Amygdala (tissue), 56 donors: ENCODE measurements at places on chromosomes 5 and 9.

DNA sequence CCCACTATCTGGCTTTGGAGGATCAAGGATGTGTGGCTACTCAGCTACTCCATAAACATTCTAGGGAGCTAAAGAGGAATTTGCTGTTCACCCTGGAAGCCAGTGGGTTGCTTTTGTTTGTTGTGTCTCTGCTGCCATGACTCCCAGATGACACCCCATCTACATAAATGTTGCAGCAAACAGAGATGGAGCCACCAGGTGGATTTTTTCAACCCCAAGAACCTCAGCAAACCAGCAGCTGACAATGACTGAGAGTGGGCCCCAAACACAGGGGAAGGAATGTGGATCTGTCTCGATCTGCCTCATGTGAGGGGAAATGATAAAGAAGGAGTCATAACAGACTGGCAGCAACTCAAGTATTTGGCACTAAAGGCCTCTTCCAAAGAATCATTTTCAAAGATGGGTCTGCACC lies 132.7 kb upstream of the TNC start:
- DNase-seq = no peak

DNA sequence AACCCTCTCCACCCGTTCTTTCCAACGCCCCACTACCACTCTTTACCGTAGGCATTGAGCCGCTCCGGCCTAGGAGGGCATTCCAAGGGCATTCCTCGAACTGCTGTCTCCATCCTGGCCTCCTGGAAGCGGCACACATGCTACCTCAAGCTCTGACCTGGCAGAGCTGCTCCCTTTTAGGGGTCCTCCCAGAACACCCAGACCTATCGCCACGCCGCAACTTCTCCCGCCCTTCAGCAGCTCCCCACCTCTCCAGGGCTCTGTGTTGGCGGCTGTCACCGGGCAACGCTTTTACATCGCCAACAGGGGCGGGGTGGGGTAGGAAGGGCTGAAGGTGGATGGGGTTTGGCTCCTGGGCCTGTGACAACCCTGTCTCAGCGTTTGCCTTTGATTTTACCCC lies 4.6 kb upstream of the MYORG start:
- DNase-seq = no peak

DNA sequence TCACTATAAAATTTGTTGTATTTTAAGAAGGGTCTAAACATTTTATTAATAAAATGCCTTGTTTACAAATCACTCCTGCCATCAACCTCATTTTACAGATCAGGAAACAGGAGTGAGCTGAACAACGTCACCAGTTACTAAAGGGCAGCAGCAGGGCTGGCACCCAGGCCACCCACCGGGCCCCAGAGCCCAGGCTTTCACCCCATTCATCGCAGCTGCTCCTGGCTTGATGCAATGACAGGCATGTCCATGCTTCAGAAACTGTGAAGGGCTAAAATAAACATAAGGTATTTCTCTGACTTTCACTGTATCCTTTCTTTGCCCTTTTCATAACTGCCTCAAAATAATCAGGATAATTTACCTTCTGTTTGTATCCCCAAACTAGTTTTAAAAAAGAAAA lies 18.1 kb downstream of the MED27 start:
- DNase-seq = no peak

DNA sequence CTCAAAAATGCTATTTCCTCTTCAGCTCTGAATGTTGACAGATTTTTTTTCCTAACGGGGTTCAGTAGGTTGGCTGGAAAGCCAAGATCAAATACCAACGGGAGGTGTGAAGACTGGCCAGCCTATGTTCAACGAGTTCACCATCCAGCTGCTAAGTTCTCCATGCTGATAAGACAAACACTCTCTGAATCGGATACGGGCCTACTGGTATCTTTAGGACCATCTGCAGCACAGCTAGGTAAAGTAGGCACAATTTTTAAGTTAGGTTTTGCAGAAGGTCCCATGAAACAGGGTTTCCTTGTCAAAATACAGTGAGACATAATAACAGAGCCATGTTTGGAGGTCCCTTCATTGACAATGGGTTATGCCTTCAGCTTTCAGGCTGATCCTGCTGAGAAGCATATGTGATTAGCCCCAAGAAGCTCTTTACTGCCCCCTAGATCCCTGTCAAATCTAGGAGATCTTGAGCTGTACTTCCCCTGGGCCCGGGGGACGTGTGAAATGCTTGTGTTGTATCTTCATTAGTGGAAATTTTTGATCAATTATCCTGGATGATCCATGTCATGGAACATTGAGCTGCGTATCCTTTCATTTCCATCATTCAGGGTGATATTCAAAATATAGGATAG lies 60.6 kb downstream of the PGM5 start:
- DNase-seq = no peak

GRCh38 chr9:136051837-136052471 lies 43.1 kb downstream of the NACC2 start:
- peak; percentile 76 for DNase-seq

- DNase-seq = no peak
Measured at GRCh38 chr5:141223112-141223783, at the start of gene PCDHB14. Gene PCDHB14, plus strand, starts transcription at chr5:141223343. Its CDS starts 163 bp downstream, at chr5:141223506.

DNA sequence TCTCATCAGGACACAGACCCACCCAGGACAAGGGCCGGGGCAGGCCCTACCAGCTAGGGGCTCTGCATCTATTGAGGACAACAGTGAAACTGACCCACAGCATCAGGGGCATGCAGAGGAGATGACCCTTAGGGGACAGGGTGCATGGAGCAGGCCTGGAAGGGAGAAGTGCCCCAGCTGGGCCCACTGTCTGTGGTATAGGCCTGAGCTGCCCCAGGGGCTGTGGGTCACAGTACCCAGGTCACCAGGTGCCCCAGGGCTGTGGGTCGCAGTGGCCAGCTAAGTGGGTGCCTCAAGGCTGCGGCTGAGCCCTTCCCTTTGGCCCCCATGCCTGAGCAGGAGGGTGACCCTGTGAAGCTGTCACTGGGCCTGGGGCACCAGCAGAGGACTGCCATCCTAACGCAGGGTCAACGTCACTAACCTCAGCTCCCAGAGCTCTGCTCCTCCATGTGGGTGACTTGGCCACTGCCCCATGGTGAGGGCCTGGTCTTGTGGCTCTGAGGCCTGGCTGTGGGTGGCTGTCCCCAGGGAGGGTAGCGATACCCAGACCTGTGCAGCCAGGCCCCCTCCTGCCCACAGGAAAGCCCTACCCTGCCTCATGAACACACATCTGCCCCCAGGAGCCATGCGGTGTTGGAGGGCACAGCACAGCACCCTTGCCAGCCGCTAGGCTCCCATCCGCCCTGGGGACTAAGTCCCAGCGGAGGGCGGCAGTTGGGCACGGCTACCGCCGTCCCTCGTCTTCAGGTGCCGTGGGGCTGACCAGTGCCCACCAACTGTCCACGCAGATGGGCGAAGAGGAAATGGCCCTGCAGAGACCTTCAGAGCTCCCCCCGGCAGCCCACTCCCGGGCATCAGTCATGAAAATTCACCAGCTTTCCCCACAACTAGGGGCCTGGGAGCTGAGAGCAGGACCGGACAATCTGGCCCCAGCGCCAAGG lies 4.9 kb downstream of the EDF1 start:
- DNase-seq = no peak

DNA sequence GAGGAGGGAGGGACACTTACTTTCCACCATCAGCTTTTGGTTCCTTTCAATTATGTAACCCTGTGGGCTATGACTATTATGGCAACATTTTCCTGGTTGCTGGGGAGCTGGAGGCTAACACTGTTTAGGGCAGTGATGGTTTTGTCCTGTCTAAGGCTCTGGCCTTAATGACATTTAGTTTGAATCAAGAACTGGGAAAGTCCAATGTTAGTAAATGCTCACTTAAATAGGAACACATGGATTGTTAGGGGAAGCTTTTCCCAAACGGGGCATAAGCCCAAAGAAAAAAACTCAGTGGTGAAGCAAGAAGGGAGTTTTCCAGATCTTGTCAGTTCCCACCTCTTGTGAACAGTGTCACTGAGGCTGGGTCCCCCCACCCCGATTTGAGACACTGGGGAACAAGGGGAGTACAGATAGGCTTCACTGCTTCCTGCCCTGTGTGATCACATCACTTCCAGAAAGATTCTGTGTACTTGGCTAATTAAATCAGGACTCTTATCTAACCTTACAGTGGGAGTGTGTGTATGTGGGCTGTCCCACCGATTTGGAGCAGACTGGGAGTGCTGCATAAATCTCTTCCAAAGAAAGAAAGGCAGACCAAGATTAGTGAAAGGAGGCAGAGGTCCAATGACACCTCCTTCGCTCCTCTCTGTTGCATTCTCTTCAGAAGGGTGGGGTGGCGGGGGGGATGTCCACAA lies 206.4 kb downstream of the PTTG1 start:
- DNase-seq = no peak

DNA sequence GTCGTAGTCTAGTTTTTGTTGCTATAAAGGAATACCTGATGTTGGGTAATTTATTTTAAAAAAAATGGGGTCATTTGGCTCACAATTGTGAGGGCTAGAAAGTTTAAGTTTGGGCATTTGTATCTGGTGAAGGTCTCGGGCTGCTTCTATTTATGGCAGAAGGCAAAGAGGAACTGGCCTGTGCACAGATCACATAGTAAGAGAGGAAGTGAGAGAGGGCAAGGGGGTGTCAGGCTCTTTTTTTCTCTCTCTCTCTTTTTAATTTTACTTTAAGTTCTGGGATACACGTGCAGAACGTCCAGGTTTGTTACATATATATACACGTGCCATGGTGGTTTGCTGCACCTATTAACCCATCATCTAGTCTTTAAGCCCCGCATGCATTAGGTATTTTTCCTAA lies 453.3 kb downstream of the DIRAS2 start:
- DNase-seq = no peak

GRCh38 chr9:129068990-129069861 lies 11.7 kb upstream of the DOLPP1 start:
- peak; percentile 14 for DNase-seq

DNA sequence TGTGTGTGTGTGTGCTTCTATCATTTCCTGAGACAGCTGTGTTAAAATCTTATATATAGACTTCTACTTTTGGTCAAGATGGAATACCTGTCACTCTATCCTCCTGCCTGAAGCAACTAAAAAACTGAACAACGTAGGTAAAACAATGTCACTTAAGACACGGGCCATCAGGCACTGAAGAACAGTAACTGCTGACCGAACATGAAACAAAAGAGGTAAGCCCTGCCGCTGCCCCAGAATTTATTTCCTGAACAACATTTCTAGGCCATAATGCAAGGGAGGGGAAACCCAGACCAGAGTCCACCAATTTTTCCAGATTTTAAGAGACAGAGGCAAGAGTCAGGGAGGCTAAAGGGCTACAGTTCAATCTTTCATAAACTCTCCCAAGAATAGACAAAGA lies 156.0 kb downstream of the CDC42SE2 start:
- DNase-seq = no peak

- DNase-seq = no peak
Measured at GRCh38 chr5:7261049-7261448, 134.9 kb upstream of the ADCY2 start.

- no peak for DNase-seq
Measured at GRCh38 chr5:127700237-127700766, 2.9 kb upstream of the CCDC192 start.

GRCh38 chr9:8168916-8169438 lies 369.4 kb upstream of the DMAC1 start:
- DNase-seq = no peak

DNA sequence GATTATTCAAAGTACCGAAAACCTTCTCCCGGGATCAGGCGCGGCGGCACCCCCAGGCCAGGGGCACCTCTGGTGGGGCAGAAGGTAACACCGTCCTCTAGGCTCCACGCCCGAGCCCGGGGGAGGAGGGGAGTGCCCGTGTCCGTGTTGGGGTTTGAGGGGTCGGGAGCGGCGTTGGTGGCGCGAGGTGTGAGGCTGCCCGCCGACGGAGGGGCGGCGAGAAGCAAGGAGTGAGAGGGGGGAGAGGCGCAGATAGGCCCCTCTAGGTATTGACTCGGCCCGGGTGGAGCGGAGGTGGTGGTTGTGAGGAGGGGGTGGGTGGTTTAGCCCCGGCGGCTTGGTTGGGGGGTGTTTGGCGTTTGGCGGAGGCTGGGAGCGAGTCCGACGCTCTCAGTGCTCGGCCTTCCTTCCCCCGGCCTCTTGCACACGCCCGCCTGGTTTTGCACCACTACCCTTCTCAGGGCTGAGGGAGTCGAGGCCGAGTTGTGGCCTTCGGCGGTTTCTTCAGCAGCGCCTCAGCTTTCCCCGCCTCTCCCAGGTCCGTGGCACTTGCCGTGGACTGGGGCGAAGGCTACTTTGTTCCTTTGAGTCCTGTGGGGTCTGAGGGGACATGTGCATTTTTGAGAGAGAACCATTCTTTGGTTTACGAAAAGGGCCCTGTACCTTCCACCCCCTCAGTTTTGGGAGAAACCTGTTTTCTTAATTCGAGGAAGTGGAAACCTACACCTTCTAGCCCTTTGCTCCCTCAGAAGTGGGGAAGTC lies 450 bp downstream of the GPBP1 start:
- DNase-seq = no peak

DNA sequence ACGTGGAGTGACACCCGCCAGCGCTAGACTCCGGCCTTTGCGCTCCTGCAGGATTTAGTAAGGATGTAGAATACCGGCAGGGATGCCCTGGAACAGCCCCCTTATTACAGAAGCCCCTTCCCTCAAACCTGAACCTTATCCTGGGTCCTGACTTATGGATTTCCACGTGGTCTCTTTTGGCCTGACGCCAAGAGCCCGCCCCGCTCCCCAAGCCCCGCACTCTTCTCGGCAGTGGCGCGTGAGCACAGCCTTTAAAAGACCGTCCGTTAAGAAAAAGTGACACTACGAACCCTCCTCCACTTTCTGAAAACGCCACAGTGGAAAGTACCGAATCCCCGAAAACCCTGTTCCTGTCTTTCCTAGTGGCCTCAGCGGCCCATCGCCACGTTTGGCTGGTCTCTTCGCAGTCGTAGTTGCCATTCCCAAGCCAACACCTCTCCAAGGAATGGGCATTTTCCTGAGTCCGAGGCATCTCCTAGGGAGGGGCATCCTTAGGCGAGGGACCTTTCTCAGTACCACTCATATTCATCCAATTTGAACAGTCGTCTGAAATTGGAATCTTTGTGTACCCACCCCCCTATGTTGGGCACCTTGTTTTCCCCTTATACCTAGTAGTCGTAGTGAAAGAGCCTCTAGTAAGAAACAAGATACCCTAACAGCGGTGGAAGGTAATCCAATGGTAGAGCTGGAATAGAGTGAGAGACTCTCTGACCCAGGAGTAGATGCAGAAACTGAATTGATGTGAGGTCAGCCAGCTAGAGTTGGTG lies 732 bp upstream of the MCIDAS start:
- DNase-seq = no peak

- no peak for DNase-seq
Measured at GRCh38 chr9:126626127-126626925, 12.6 kb downstream of the LMX1B start.

DNA sequence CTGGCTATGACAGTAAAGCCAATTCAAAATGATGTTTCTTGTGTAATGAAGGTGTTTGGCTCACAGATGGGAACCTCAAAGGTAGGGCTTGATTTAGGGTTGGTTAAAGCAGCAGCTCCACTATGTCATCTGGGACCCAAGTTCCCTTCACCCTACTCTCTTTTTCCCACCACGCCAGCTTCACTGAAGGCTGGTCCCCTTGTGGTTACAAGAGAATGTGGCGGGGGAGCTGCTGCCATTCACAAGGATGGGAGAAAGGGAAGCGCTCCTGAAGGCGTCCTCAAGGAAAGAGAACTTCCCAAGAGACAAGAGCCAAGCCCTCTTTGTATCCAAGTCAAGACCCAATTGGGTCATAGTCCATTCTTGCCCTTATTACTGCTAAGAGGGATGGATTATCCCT lies 72.7 kb downstream of the NTRK2 start:
- DNase-seq = no peak

- DNase-seq = no peak
Measured at GRCh38 chr9:21862871-21863270, 60.4 kb downstream of the MTAP start.
